ENCODE measurements at places on chromosomes 7 and 10.
A peak's percentile ranks its signal among the peaks of the same experiment; 100 is the strongest.

DNA sequence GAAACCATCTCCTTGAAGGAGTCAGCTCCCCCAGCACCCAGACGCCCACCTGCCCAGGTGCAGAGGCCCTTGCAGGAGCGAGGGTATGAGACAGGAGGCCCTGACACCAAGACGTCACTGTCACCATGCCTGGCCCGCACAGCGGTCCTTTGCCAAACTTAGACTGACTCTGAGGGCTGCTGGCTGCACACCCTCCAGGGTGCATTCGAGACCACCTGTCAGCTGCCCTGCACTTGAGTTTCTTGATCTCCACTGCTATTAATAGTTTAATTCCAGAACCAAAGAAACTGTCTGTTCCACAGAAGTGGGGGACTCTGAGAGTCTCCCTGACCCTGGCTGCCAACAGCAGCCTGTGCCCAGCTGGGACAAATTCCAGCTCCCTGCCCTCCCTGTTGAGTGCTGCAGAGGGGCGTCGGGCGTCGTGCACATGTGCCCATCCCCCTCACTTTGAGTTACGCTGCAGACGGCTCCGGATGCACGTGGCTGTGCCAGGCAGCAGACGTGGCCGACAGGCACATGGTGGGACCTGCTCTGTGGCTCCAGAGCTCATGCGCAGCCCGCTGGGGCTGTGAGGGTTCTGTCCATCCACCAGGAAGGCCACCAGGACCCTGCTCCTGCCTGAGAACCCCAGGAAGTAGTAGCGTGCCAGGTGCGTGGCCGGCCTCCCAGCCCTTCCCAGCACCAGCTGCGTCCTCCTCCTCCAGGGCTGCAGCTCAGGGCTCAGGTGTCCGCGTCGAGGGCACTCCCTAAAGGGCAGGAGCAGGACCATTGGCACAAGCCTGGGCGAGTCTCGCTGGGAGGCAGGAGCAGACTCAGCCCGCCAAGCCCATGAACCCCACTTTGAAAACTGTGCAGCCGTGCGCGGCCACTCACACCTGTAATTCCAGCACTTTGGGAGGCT is 24.8 kb downstream of the ELFN1 start:
- DNase-seq = no peak

DNA sequence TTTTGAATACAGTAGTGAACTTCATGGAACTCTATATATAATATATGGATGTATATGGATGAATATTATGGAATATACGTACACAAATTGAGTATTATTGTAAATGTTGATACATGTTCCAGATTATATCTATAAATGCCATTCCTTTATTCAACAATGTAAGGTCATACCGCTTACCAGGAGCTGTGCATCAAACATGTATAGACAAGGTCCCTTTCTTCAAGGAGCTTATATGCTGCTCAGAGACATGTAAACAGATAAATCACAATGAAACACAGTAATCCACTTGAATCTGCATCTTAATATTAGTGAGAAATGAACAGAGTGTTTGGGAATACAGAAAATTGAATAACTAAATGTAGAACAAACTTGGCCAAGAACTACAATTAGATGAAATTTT is 898 bp upstream of the SEM1 start:
- DNase-seq = no peak

GRCh38 chr7:149202831-149203231 is 7.5 kb downstream of the ZNF282 start:
- no peak for DNase-seq

DNA sequence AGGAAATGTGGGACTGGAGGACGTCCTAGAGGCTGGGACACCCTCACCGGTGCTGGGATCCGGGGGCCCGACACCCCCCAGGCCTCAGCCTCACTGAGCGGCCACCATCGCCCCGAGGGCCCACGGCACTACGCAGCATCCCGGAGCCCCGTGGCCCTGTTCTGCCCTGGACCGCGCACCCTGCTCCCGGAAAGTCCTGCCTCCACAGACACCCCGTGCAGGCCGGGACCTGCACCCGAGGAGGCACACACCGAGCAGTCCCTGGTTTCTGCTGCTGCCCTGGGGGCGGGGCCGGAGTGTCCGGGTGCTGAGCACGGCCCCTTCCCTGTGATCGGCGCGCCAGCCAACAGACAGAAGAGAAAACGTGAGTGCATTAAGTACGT is 18.1 kb upstream of the KNDC1 start:
- no peak for DNase-seq

- peak; percentile 52 for DNase-seq
Observed at GRCh38 chr7:29285444-29285793, 90.8 kb downstream of the CHN2 start.

DNA sequence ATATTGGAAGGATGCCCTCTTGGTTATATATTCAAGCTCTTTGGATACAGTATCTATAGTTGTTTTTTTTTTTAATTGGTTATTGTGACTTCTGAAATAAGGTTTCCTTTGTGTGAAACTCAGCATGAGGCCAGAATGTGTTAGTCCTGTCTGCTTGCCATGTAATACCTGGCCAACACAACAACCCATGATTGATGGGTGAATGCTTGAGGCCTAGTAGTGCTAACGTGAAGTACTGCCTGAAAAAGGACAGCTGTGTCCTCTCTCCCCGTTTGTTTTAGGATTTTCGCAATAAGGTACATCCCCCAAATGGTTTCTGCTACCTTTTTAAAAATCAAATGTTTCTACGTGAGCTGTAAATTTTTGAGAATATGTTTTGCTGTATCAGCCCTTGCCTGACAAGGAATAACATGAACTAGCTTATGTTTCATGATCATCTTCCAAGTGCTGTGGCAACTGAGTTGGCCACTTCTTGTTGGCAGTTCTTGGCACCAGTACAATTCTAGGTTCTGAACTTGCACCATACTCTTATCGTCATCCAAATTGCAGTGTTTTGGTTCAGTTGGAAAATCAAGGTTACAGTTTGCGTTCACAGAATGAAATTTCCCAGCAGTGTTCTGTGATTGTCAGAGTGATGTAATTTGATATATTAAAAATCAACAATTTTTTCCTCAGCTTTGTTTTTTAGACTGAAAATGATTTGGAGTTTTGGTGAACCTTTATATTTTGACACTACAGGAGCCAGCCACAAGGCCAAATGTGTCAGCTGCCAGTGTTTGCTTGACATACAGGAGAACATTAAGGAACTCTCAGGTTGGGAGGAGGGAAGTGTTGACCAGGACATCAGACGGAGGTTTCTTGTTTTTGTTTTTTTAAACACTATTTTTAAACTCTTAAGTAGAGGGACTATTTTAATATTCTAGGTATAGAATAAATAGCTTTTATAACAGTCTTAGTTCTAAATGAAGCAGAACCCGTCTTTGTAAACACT is 13.5 kb upstream of the ASCC1 start:
- no peak for DNase-seq

DNA sequence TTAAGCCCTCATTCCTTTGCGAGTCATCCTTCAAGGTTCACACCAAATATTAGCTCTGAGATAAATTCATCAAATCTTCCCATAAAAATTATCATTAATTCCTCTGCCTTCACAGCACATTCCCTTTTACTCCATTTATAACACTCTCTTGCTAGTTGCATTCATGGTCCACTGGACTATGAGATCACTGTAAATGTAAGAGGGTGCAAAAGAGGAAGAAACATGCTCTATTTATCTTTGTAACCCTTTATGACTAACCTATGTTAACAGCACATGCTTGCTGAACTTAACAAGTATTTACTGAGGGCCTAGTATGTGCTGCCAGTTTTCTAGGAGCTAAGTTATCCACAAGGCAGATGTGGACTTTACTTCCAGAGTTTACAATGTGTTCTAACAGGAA is 86.7 kb upstream of the TMEM168 start:
- no peak for DNase-seq

- DNase-seq = no peak
Observed at GRCh38 chr10:102233997-102234396, 7.3 kb downstream of the PITX3 start.

DNA sequence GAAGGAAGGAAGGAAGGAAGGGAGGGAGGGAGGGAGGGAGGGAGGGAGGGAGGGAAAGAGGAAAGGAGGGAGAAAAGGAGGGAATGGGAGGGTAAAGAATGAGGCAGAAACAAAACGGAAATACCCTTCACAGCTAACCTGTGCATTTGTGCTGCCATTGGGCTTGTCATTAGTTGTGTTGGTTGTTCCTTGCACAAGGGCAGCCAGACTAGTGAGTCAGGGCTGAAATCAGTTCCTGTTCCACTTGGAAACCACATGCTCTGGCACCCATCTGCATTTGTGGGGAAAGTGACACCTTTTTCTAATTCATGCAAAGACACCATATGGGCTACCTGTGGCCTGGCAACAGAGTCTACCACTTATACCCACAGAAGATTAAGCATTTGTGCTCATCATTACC is 1004.0 kb upstream of the C7orf33 start:
- no peak for DNase-seq

DNA sequence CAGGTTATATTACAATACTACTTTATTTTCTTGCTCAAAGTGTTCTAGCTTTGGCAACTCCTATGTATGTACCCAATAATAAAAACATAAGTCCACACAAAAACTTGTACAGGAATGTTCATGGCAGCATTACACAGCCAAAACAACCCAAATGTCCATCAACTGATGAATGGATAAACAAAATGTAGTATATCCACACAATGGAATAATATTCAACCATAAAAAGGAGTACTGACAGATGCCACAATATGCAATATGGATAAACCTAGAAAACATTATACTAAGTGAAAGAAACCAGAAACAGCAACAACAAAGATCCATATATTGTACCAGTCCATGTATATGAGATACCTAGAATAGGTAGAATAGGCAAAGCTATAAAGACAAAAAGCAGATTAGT is 21.0 kb downstream of the PPA1 start:
- no peak for DNase-seq

DNA sequence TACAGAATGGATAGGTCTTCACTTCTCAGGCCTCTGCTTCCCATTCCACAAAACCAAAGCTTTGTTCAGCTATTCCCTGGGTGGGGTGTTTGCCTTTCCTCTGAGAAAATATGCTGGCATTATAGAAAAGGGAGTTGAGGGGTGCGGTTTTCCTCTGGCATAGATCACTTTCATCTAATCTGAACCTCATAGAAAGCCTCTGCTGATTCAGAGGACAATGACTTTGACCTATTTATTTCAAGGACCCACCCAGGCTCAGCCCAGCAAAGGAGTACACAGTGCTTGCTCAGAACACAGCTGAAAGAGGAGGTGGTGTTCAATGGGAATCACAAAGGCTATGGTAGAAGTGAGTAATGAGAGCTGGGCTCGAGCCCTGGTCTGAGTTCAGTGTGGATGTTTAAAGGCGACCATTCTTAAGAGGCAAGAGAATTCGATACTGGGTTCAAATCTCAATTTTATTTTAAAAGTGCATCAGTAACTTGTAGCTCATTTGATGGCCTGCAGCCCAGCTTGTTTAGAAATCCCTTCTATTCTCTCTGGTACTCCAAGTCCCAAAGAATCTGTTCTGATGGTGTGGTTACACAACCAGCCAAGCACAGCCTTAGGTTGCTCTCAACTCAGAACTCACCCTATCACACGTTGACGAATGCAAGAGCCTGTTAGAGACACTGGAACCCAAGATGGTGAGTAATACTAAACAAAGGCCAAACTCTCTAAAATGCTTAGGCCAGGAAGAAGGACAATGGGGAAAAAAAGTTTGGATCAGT is 1012.8 kb downstream of the LRMDA start:
- no peak for DNase-seq

DNA sequence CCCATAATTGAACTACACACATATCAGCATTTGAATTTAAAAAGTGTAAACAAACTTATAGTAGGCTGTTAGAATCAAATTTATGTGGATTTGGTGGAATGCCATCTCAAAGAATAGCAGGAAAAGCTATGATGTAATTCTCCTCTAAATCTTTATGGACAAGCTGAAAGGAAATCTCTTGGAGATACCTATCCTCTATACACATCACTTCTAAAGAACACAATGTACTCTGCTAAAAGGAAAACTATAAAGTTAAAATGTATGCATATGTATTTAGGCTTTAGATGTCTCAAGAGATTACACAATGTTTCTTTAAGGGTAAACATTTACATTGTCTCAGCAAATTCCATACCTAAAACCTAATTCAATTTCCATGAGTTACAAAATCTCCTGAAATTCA is 323.3 kb downstream of the CRPPA start:
- no peak for DNase-seq

DNA sequence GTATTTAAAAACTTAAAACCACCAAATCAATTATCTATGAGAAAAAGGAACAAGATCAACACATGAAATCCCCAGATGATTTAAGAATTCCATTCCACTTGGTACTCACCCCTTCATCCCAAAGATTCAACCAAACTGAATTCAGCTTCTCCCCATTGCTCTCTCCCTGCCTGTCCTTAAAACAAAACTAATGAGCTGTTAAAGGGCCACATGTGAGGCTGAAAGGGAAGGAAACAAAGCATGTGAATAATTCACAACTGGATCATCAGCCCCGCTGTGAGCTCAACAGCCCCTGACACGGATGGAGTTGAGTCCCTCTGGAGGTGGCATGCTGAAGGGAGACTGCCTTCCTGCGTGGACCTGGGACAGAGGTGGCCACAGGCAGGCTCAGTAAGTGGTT is 32.9 kb downstream of the VOPP1 start:
- no peak for DNase-seq

Measured in stimulated activated naive B cell treated with anti-CD40 and anti-IgM and Interleukin-4, amounts not matched to agents 10 μg/mL and 1 μg/mL and 100 μg/mL, for 72 hours (primary cell).